ENCODE measurements at places on chromosomes 1 and 21.
A peak's percentile ranks its signal among the peaks of the same experiment; 100 is the strongest.

DNA sequence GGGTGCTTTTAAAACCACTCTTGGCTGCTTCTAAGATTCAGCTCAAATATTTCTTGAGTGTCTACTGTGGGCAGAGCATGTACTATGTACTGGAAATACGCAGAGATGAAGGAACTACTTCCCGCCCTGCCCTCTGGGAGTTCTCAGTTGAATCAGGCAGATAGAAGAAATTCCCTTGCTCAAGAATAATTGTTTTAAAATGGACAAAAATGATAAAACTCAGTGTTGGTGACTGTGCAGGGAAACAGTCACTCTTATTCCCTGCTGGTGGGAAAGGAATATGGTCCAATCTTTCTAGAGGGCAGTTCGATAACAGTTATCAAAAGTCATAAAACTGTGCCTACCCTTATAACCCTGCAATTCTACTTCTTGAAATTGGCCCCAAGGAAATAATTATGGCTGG lies 16.9 kb upstream of the GRHL3 start:
- no peak for DNase-seq

DNA sequence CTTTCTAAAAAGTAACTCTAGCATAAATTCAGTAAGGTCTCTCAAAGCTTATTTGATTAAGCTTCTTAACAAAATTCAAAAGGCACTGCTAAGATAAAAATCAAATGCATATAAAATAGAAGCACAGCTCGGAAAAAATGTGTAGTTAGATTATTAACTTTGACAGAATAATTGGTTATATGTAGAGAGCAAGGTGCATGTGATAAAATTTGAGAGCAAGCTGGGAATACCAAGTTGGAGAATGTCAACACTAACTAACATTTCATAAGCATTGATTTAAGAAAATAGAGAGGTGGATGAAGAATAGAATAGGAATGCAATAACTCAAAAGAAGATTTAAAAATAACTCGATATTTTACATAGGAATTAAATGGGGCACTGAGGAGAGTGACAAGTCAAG lies 204.5 kb upstream of the GREM2 start:
- DNase-seq, result no peak

DNA sequence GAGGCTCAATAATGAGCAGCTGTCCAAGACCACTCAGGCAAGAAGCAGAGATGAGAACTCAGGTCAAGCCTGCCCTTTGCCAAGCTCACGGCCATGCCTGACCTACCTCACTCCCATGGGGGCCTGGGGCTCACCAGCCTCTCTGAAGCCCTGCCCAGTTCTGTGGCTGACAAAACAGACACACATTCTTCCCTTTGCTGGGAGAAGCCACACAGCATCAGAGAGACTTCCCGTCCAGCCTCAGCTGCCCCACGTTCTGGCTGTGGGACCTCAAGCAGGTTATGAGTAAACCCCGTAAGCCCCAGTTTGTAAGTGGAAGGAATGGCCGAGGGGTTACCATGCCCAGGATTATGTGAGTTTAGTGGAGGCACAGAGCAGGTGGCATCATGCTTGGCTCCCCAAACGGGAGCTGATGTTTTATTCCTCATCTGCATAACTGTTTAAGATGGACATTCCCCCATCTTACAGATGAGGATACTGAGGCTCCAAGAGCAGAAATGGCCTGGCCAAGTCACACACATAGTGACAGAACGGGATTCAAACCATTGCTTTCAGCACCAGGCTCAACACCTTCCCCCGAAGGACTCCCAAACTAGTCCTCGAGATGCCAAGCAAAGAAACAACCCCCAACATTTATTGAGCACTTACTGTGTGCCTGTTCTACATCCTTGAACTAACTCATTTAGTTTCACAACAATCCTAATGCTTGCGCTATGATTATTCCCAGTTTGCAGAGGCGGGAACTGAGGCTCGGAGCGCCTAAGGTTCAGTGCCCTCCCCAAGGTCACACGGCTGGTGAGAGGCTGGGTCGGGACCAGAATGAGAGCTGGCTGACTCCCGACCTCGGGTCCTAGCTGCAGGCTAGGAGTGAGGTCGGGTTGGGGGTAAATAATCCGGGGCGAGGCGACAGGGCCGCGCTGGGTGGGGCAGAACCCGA lies 49.1 kb upstream of the LAPTM5 start:
- no peak for DNase-seq

DNA sequence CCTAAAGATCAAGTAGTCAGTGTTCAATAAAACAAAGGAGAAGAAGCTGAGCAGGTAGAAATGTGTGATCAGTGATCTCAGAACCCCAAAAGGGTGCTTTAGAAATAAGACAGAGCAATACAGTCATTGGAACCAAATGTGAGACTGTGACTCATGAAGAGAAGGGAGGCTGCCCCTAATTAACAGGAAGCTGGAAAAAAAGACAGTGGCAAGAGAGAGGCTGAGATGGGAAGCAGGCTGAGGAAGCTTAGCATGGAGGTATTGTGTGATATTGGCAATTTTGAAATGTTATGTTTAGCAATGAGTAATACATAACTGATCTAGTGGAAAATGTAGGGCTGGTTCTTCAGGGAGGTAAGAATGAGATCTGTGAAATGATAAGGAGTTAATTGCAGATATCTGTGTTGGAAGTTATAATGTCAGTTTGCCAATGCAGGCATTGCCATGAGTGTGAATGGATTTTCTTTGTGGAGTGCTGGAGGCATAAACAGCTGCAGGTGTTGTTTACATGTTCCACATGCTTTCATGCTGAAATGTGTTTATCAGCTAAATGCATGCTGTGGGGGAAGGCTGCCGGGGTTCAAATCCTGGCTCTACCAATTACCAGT lies 90.6 kb upstream of the CACNA1E start:
- DNase-seq, result no peak

- DNase-seq, result no peak
Measured at GRCh38 chr1:212555426-212555825, 53.1 kb upstream of the ATF3 start.

GRCh38 chr1:243346016-243346415 lies 90.2 kb downstream of the SDCCAG8 start:
- no peak for DNase-seq

GRCh38 chr1:45359882-45360513 lies 19.8 kb upstream of the MUTYH start:
- peak; percentile 76 for DNase-seq

GRCh38 chr1:112674986-112675727 lies 698 bp downstream of the MOV10 start:
- peak; percentile 70 for DNase-seq

DNA sequence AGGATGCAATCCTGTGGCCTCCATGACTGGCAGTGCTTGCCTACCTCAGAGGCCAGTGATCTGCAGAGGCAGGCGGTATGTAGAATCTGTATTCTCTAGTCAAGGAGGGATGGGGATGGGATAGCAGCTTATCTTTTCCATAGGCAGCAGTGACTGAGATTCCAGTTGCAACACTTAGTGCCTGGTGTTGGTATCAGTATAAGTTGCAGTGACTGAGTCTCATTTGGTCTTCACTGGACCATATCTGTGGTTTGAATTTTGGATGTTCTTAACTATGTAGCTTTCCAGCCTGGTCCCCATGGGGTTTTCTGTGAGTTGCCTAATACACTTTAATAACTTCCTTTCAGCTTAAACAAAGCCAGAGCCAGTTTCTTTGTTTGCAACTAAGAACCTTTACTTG lies 16.5 kb downstream of the DYRK1A start:
- DNase-seq, result no peak

DNA sequence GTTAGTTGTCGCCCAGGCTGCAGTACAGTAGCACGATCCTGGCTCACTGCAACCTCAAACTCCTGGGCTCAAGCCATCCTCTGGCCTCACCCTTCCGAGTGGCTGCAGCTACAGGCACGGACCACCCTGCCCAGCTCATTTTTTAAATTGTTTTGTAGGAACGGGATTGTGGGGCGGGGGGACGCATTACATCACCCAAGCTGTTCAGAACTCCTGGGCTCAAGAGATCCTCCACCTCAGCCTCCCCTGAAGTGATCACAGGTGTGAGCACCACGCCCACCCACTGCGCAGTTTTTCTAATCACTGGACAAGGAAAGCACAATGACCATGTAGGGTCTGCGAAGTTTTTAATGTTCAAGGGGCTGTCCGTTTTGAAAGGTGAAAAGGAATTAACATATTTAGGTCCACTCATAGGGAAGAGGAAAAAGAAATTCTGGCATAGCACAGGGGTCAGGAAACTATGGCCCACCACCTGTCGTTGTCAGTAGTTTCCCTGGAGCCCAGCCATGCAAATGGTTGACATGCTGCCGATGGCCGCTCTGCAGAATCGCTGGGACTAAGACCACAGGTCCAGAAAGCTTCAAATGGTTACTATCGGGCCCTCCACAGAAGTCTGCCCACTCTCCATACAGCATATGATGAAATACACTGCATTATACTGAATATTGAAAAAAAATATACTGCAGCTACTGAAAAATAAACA lies 26.0 kb downstream of the SETD4 start:
- DNase-seq, result no peak

DNA sequence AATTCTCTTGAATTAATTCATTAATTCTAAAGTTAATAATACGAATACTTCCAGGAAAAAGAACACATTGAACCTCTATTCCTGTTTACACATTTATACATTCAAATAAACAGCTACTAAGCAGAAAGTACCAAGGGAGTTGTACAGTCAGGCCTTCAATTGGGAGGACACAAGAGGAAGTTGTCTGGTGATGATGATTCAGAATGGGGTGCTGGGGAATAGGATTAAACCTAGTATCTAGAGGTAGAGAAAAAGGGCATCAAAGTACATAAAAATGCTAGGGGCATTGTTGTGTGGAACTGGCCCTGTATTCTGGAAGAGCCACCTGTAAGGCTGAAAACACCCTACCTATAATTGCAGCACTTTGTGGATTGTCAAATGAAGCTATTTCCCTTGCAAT lies 71.7 kb upstream of the MROH9 start:
- no peak for DNase-seq

DNA sequence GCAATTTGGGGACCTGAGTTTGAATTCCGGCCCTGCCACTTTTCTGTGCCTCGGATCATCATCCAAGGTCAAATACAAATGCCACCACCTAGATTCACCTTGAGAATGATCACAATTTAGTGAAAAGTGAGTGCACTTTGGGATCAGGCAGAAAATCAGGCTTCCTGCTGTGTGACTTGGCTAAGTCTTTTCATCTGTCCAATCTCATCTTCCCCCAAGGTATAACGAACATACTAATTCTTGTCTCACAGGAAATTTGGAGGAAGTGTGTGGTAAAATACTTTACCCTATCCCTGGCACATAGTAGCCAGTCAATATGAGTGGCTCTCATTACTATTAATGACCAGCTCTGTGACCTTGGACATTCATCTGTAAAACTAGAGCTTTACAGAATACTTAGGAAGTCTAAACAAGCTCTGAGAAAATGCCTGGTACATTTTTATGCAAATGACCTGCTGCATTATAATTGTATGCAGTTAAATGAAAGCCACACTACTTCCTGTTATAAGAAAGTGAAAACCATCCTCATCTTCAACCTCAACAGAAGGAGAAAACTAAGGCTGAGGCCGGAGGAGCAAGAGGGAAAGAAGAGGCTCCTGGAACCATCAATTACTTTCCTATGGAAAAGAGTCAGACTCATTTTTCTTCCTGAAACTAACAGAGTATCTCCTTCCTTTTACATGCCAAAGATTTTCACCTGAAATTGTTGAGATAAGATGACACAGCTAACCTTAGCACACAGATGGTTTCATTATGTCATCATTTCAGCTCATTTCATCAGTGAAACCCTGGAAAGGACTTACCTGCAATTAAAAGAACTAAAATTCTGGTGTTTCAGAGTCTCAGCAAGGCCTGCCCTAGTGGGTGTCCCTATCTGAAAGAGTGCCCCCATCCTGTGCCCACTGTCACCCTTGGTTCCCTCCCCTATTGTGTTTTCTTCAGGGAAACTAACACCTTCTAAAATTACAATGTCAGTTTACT lies 32.6 kb upstream of the RGS8 start:
- no peak for DNase-seq

DNA sequence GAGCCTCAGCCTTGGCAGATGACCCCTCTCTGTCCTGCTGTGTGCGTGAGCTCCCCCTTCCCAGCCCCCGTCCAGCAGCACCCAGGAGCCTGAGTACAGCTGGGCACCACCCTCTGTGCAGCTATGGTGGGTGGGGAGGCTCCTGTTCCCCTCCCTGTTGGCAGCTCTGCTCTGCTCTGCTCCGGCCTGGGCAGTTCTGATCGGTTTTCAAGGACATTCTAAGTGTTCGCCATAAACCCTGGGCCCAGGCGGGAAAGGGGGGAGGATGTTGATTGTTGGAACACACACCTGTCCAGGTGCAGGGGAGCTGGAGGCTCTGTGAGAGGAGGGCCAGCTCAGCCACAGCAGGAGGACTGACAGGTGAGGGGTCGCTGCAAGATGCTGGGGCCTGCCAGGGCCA lies at the start of gene CLCNKB:
CLCNKB (plus strand) TSS at position 262 of the 400 bp plus-strand sequence. CDS start 711 bp downstream, outside the sequence.
- no peak for DNase-seq

DNA sequence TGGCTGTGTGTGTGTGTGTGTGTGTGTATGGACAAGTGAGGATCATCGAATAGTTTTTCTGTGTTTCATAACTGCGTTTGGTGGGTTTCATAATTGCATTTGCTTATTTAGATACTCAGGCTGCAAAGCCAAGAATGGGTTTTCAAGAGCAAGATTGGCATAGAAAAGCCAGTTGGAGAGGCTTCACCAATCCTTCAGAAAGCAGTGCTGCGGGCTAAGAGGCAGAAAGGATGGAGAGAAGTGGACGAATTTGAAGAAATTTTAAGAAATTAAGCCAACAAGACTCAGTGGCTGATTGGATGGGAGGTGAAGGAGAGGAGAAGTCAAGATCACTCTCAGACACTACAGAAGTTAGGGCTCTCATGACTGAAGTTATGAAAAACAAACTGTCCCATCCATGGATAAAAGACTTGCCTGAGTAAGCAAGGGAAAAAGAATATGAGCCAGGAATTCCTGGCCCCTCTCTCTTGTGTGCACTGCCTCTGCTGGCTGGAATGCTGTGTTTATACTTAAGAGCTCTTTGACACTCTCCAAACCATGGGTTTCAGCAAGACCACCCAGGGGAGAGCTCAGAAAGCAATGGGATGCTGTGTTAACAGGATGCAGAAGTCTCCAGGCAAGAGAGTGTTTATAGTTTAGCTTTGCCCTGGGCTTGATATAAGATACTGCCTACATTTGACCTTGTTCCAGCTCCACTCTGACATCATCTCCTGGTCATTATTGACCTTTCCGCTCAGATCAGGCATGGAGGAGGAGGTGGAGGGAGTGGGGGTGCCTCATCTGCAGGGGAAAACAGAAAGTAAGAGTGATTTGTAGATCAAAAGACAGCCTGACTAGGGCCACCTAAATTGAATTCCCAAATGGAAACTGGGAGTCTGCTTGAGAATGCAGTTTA lies 232.0 kb upstream of the PLXNA2 start:
- no peak for DNase-seq

GRCh38 chr1:94068999-94069918 lies 51.7 kb downstream of the ABCA4 start:
- no peak for DNase-seq

- no peak for DNase-seq
Measured at GRCh38 chr1:232292239-232292638, 337.7 kb downstream of the SIPA1L2 start.

GRCh38 chr1:67053785-67054772 lies at the start of gene SLC35D1:
SLC35D1 (minus strand) TSS chr1:67054148; CDS start chr1:67054013, 135 bp downstream.
- peak; percentile 77 for DNase-seq

All from activated CD4-positive, alpha-beta T cell treated with anti-CD3 and anti-CD28 coated beads for 36 hours (primary cell).